Activated CD8-positive, alpha-beta memory T cell treated with anti-CD3 and anti-CD28 coated beads, Interleukin-2, amount 50 U/mL, for 4 hours (primary cell): ENCODE measurements at places on chromosomes 4 and X.

- no peak for DNase-seq
Measured at GRCh38 chr4:121653986-121654385, 42.8 kb downstream of the ANXA5 start.

GRCh38 chrX:101071582-101071981 is 7.1 kb upstream of the TMEM35A start:
- DNase-seq: no peak

GRCh38 chr4:90875791-90876190 is 748.6 kb downstream of the CCSER1 start:
- DNase-seq: no peak

DNA sequence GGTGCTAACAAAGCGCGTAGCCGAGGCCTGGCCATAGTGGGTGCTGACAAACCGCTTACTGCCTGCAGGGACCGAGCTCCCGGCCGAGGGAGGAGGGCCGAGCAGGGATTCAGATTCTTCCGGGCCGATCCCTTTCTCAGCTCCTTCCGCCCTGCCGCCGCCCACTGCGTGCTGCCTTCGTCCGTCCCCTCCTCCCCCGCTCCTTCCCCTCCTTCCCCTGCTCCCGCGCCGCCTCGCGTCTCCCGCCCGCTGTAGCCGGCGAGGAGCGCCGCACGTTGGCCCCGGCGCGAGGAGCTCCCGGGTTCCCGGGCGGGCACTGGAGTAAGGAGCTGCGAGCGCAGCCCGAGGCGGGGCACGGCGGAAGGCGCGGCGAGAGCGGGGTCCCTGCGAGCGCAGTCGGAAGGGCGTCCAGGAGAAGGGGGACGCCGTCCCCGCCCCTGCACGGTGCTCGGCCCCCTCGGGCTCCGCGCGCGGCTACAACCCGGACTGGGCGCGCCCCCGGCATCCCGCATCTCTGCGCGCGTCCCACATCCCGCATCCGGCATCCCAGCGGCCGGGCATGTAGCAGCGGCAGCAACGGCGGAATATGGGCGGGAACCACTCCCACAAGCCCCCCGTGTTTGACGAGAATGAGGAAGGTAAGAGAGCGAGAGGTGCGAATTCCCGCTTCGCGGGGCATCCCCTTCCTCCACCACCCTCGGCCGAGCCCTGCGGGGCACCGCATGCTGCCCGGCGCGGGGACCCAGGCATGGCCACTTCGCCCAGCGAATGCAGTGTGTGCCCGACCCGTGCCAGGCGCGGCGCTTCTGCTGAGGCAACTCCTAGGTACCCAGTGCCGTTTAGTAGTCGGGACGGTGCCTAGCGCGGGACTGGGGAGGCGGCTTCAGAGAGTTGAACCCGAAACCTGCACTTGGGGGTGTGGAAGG is at the start of gene STK32B:
TSS of gene STK32B (plus strand) at position 203 of the 926 bp plus-strand sequence.
- DNase-seq: no peak

DNA sequence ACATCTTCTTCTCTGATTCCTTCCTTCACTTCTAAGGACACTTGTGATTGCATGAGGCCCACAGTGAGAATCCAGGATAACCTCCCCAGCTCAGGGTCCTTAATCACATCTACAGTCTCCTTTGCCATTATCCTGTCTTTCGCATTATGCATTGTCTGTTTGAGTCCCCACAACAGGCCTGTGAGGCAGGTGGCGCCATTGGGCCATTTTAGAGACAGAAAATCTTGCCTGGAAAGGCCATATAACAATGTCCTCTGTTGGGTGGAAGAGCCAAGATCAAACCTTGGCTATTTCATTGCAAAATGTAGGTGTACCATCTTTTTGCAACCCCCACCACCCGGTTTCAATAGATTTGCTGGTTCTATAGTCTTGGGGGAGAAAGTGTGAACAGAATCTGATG is 11.8 kb upstream of the DCUN1D4 start:
- peak; percentile 71 for DNase-seq

GRCh38 chr4:75549019-75549418 is 6.8 kb upstream of the ODAPH start:
- DNase-seq: no peak

DNA sequence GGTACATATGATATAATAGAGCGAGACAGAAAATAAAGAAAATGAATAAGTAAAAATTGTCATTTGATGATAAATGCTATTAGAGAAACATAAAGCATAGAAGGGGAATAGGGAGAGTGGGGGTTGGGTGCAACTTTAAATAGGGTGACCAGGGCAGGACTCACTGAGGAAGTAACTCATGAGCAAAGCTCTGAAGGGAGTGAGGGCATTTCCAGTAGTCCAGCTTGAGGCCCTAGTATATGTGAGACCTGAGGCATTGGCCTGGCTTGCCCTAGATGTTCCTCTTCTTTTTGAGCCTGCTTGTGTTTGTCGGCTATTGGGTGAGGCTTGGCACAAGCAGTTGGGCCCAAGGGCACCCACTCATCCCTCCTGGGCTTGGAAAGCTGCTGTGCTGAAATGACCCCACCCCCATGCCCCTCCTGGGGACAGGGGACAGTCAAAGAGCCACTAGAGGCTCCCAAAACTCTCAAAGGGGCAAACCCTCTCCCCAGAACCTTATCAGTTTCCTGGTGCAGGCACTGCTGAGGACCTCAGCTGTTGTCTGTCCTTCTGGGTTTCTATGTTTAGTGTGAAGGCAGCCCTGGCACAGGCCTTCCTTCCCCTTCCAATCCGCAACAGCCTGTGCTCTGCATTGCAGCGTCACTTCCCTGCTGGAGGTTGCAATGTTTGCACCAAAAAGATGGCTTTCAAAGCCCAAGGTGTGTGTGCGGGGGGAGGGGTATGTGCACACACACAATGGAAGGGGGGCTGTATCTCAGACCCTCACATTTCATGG is 40.1 kb downstream of the APLN start:
- no peak for DNase-seq

DNA sequence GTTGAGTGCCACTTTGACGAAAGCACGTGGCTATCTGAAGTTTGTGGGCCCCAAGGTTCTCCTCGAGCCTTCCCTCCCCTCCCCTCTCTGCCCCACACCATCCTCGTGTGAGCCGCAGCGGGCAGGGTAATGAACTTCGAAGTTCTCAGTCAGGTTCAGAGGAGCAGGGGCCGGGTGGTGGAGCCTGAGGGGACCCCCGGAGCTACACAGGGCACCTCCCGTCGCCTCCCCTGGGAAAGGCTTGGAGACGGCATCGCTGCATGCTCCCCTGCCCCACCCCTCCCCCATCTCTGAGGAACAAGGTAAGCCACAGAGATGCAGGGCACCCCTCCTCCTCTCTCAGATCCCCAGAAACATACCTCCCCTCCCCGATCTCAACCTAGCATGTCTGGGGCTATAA is 2.8 kb upstream of the NKX1-1 start:
- no peak for DNase-seq

DNA sequence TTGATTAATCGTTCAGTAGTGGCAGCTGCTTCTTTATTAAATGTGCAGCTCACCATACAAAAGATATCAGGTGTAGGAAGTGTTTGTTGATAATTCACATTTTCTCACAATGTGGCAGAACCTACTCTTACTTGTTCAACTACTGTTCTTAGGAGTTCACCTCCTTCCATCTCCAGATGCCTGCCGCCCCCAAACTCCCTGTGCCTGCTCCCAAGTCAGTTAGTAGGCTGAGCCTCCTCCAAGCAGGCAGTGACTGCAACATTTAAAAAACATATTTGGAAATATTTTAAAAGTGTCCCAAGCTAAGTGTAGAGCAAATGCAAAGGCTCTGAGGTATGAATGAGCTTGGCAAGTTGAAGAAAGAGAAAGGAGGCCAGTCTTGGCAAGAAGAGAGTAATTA is 100.2 kb downstream of the AFF2 start:
- DNase-seq: no peak

- DNase-seq: no peak
Measured at GRCh38 chr4:184388106-184388505, 86.2 kb downstream of the IRF2 start.

- DNase-seq: no peak
Measured at GRCh38 chrX:139815771-139816170, 107.8 kb upstream of the MCF2 start.
